ENCODE measurements at places on chromosomes 2 and 18. TPM values are rescaled to one million over a fixed set of nuclear protein-coding genes. Genes with fewer than 3 reads are reported as not detected.

GRCh38 chr2:25966531-25967270 is 15.6 kb downstream of the KIF3C start:
- no peak for DNase-seq
- H3K4me1 ChIP-seq = peaks cover 11% of the 10 kb centered on the region
- H3K4me3 ChIP-seq = no peak overlapping the region
- no peaks in the 10 kb centered on the region for H3K36me3 ChIP-seq
- no peak overlapping the region for H3K27ac ChIP-seq

- no peaks in the 10 kb centered on the region for H3K27me3 ChIP-seq
- H3K27ac ChIP-seq = peak overlapping the region; percentile 65
- DNase-seq = no peak
- H3K36me3 ChIP-seq = peaks cover 29% of the 10 kb centered on the region
These were observed 34.3 kb downstream of the ZAP70 start for GRCh38 chr2:97747716-97748115.

- H3K36me3 ChIP-seq = no peaks in the 10 kb centered on the region
- no peaks in the 10 kb centered on the region for H3K4me1 ChIP-seq
- no peak overlapping the region for H3K27ac ChIP-seq
- H3K4me3 ChIP-seq = no peak overlapping the region
- H3K27me3 ChIP-seq = peaks cover 7% of the 10 kb centered on the region
- DNase-seq = no peak
These were observed 21.8 kb upstream of the SERPINE2 start for GRCh38 chr2:224060783-224061482.

The XDH gene
- total RNA-seq = 1.6 TPM

GRCh38 chr2:43526994-43527393 is 68.8 kb downstream of the THADA start:
- H3K4me1 ChIP-seq = peaks cover 7% of the 10 kb centered on the region
- no peak overlapping the region for H3K4me3 ChIP-seq
- H3K27ac ChIP-seq = no peak overlapping the region
- no peaks in the 10 kb centered on the region for H3K27me3 ChIP-seq

The SP5 gene
- not detected for total RNA-seq

GRCh38 chr2:64686283-64686956 is 32.7 kb upstream of the SERTAD2 start:
- DNase-seq = no peak
- no peak overlapping the region for H3K4me3 ChIP-seq
- no peaks in the 10 kb centered on the region for H3K4me1 ChIP-seq
- no peak overlapping the region for H3K27ac ChIP-seq
- peaks cover 3% of the 10 kb centered on the region for H3K36me3 ChIP-seq

DNA sequence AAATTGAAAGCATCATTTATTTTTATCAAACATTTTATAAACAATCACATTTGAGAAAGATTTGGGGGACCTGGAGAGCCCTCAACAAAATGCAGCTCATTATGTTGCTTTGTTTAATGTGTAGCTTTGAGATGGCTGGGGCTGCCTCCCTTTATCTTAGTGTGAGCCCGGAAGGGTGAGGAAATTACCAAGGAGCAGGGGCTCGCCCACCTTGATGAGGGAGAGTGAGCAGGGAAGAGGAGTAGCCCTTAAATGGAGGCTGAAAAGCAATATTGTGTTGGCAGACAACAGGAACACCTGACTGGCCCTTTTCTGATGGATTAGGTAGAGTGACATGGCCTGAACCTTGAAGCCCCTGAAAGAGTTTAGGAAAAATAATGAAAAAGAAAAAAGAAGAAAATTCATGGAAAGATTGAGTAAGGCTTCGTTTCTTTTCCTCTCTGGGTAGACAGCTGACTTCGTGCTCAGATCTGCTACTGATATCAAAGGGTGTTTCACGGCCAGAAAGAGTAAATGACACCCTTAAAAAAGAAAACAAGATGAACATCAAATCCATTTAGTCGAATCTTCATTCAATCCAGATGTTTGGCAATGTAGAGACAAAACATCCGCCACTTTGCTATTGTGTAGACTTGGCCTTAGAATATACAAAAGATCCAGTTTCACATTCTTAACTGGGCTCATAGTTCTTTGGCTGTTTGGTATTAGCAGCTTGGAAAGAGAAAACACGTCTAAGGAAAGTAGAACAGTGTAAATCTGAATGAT is 206.5 kb upstream of the TCF4 start:
- no peaks in the 10 kb centered on the region for H3K4me1 ChIP-seq
- no peak for DNase-seq
- no peak overlapping the region for H3K27ac ChIP-seq
- no peak overlapping the region for H3K4me3 ChIP-seq
- no peaks in the 10 kb centered on the region for H3K36me3 ChIP-seq

The TACR1 gene
- total RNA-seq = not detected

DNA sequence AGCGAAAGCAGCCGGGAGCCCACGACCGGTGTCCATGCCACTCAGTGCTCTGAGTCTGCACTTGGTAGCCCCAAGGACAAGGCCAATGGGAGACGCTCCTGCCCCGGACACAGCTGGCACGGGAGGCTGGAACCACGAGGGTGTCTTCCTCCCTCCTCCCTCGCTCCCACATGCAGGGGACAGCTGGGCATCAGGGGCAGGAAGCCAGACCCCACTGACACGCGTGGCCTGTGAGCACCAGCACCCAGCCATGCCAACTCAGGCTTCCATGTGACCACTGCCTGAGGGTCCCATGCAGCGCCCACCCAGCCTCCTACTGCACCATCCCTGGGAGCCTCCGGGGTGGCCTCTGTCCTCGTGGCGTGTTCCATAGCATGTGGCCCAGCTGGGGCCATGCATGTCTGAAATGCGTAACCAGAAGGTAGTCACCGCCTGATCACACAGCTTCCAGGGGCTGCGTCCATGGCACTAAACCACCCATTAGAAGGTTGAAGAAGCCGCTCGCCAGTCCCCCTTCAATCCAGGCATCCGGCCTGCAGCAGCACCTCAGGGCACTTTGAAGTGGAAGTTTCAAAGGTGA is 323.2 kb upstream of the SALL3 start:
- no peaks in the 10 kb centered on the region for H3K27me3 ChIP-seq
- H3K4me1 ChIP-seq = no peaks in the 10 kb centered on the region
- H3K27ac ChIP-seq = no peak overlapping the region
- DNase-seq = no peak

- H3K4me3 ChIP-seq = no peak overlapping the region
- no peak overlapping the region for H3K27ac ChIP-seq
- DNase-seq = no peak
- H3K4me1 ChIP-seq = no peaks in the 10 kb centered on the region
- H3K36me3 ChIP-seq = no peaks in the 10 kb centered on the region
These were observed 1691.8 kb upstream of the LRRTM1 start for GRCh38 chr2:81996332-81996731.

DNA sequence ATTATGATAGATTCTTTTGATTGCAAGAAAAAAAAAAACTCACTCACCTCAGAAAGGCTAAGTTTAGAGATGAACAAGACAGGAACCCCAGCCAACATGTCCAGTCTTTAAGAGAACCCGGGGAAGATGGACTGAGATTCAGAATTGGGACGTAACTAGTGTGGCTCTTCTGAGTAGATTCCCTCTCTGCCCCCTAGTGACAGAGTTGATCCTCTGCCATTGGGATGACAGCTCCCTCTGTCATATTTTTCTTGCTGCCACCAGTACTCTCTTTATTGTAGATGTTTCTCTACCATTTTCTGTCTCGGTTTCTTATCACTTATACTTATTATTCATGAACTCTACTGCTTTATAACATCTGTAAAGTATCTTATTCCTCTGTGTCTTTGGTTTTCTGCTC is 77.7 kb downstream of the GULP1 start:
- DNase-seq = no peak
- no peaks in the 10 kb centered on the region for H3K27me3 ChIP-seq
- no peak overlapping the region for H3K4me3 ChIP-seq
- no peaks in the 10 kb centered on the region for H3K4me1 ChIP-seq

- H3K36me3 ChIP-seq = no peaks in the 10 kb centered on the region
- no peak for DNase-seq
- H3K4me3 ChIP-seq = no peak overlapping the region
- H3K4me1 ChIP-seq = peaks cover 8% of the 10 kb centered on the region
- no peak overlapping the region for H3K27ac ChIP-seq
- H3K27me3 ChIP-seq = peaks cover 13% of the 10 kb centered on the region
These were observed 83.1 kb upstream of the SP3 start for GRCh38 chr2:174048243-174048642.

GRCh38 chr2:48122166-48122565 is 215.9 kb upstream of the FBXO11 start:
- no peaks in the 10 kb centered on the region for H3K36me3 ChIP-seq
- H3K27ac ChIP-seq = no peak overlapping the region
- H3K4me3 ChIP-seq = no peak overlapping the region
- DNase-seq = no peak
- peaks cover 24% of the 10 kb centered on the region for H3K4me1 ChIP-seq
- no peaks in the 10 kb centered on the region for H3K27me3 ChIP-seq

DNA sequence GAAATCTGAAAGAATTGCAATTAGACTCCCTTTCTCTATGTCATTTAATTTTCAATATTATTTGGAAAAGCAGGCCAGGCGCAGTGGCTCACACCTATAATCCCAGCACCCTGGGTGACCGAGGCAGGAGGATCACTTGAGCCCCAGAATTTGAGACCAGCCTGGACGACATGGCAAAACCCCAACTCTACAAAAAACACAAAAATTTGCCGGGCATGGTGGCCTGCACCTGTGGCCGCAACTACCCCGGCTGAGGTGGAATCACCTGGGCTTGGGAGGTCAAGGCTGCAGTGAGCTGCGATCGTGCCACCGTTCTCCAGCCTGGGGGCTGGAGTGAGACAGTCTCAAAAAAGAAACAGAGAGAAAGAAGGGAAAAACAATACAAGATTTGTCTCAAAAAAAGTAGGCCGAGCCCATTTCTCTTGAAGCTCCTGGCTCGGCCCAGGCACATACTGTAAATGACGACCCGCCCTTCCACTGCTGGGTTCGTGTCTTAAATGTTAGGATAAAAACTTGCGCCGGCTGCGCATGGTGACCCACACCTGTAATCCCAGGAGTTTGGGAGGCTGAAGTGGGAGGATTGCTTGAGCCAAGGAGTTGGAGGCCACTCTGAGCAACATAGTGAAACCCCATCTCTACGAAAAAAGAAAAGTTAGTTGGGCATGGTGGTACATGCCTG is 31.1 kb upstream of the GPC1 start:
- H3K27me3 ChIP-seq = peaks cover 4% of the 10 kb centered on the region
- no peak overlapping the region for H3K27ac ChIP-seq
- H3K36me3 ChIP-seq = no peaks in the 10 kb centered on the region
- H3K4me1 ChIP-seq = peaks cover 25% of the 10 kb centered on the region

- H3K36me3 ChIP-seq = no peaks in the 10 kb centered on the region
- DNase-seq = no peak
- H3K27ac ChIP-seq = no peak overlapping the region
- no peak overlapping the region for H3K4me3 ChIP-seq
These were observed 277.1 kb downstream of the PIEZO2 start for GRCh38 chr18:10872304-10872703.

The UGT1A8 gene
- not detected for total RNA-seq

The ITGA6 gene
- 18.0 TPM for total RNA-seq

- no peak overlapping the region for H3K4me3 ChIP-seq
- peaks cover 14% of the 10 kb centered on the region for H3K4me1 ChIP-seq
- peaks cover 29% of the 10 kb centered on the region for H3K36me3 ChIP-seq
- H3K27me3 ChIP-seq = no peaks in the 10 kb centered on the region
- H3K27ac ChIP-seq = no peak overlapping the region
These were observed 186.8 kb upstream of the PGAP1 start for GRCh38 chr2:197113275-197113711.

GRCh38 chr2:54801352-54801751 is 77.9 kb downstream of the EML6 start:
- H3K27ac ChIP-seq = no peak overlapping the region
- peaks cover 4% of the 10 kb centered on the region for H3K4me1 ChIP-seq

- peak overlapping the region; percentile 69 for H3K27ac ChIP-seq
- H3K4me1 ChIP-seq = peaks cover 54% of the 10 kb centered on the region
- no peak overlapping the region for H3K4me3 ChIP-seq
- no peak for DNase-seq
- peaks cover 73% of the 10 kb centered on the region for H3K36me3 ChIP-seq
- H3K27me3 ChIP-seq = no peaks in the 10 kb centered on the region
These were observed 28.2 kb downstream of the LPIN1 start for GRCh38 chr2:11774600-11774999.

The CDCA7 gene
- 66.6 TPM for total RNA-seq

The IL37 gene
- 0.33 TPM for total RNA-seq

The CDH19 gene
- total RNA-seq = not detected

The APOB gene
- not detected for total RNA-seq

DNA sequence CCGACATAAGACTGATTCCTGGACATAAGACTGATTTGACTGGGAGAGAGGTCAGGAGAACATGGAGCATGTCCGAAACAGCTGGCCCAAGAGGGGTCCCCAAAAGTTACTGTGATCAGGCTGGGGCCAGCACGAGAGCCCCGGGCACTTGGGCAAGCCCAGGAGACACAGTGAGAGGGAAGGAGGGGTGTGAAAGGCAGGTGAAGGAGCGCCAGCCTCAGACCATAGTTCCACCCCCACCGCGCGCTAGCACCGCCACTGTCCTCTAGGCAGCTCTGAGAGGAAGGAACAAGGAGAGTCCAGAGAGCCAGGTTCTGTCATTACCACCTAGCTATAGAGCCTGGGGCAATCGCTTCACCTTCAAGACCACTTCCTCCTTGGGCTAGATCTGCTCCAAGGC is 78.2 kb upstream of the DAPL1 start:
- DNase-seq = no peak
- H3K27ac ChIP-seq = no peak overlapping the region
- H3K27me3 ChIP-seq = peaks cover 4% of the 10 kb centered on the region
- no peaks in the 10 kb centered on the region for H3K36me3 ChIP-seq
- H3K4me1 ChIP-seq = no peaks in the 10 kb centered on the region

DNA sequence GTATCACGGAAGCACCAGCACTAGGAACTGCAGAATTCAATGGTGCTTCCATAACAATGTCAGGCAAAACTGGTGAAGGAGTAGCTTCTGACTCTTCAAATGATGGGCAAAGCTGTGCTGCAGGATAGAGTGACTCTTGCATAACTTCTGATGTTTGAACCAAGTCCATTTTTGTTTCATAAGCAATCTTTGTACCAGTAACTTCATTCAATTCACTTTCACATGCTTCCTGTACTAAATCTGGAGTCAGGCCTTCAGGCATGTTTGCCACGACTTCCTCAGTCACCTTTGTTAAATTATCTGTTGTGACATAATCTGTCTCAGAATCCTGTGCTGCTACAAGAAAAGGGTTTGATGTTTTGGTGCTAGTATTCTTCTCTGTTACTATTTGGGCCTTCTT is 24.0 kb downstream of the RTN4 start:
- no peaks in the 10 kb centered on the region for H3K36me3 ChIP-seq
- peaks cover 3% of the 10 kb centered on the region for H3K4me1 ChIP-seq
- H3K4me3 ChIP-seq = no peak overlapping the region
- no peak for DNase-seq
- no peaks in the 10 kb centered on the region for H3K27me3 ChIP-seq
- no peak overlapping the region for H3K27ac ChIP-seq
